Thymus (tissue), 14 donors: ENCODE measurements at places on chromosomes 4 and X.

- no peak for DNase-seq
Measured at GRCh38 chrX:48472851-48473703, 2.9 kb upstream of the FTSJ1 start.

DNA sequence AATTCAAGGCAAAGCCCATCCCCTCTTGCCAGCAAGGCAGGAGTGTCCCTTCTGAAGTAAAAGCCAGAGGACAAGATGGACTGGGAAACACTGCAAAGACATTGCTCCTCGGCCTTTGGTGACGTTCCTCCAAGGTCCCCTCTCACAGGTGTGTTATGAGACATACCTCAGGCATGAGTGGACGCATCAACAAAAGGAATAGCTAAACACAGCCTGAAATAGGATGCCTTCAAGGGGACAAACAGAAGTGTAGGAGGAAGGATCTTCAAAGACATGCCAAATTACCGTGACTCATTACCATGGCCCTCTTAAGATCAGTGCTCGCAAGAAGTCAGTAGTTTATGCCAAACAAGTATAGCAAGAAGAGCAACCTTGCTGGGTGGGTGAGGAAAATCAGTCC lies 6.0 kb upstream of the IDS start:
- DNase-seq: no peak

GRCh38 chrX:70032792-70033191 lies 16.9 kb downstream of the AWAT2 start:
- DNase-seq: no peak

GRCh38 chr4:114180481-114180880 lies 201.0 kb upstream of the ARSJ start:
- peak; percentile 1 for DNase-seq

- DNase-seq: no peak
Measured at GRCh38 chrX:154737136-154737535, 13.7 kb downstream of the GAB3 start.

DNA sequence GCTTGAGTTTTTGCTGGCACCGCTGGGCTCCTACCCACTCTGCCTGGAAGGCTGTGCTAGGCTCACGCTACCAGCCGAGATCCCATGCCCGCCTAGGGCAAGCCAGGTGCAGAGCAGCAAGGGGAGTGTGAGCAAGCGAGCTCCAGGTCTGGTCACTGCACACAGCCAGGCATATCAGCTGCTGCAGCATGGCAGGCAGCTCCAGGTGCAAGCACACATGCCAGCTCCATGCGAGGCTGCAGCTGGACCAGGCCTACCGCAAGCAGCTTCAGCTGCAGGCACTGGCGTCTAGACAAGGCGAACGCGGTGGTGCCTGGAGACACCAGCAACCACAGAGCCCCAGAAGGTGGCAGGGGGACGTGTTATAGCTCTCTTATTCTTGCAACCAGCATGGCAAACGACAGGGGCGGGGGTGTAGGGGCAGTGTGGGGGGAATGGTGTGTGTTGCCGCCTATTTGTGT lies 614.7 kb upstream of the EPHA5 start:
- DNase-seq: no peak

- DNase-seq: no peak
Measured at GRCh38 chrX:53677286-53677685, 9.2 kb downstream of the HUWE1 start.
